ENCODE measurements at places on chromosomes 3 and 15.

- DNase-seq, result no peak
These were observed 163.6 kb downstream of the CTNNB1 start for GRCh38 chr3:41362638-41363559.

DNA sequence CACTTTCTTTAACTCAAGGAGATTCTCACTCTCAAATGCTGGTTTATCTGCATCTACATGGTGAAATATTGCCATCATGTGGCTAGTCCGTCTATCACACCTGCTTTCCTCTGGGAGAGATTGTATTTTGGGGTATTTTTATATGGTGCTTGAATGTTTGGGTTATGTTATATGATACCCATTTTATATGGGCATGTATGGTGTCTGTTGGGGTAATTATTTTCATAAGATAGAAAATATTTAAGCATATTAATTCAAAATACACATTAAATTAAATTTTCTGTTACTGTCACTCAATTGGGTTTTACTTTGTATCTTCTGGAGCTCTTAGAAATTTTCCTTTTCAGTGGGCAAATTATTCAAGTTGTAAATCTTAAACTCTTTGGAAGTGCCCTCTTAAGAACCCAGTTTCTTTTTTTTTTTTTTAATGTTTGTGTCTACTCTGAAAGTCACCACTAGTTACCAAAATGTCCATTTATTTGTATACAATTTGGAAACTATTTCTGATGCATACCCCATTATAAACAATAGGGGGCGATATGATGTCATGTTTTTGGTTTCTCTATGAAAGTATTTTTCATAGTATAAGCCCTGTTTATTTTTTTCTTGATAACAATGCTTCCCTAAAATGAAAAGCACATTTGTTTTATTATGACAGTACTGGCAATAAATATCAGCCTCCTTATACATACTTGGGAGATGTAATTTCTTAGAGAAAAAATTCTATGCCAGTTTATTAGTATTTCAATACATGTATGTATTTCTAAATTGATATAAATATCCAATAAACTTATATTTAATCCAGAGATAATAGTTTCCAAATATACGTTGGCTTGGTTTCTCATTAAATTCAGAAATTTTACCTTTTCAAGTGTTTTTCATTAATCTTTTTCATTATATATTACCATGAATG, 36.1 kb upstream of the PLSCR5 start:
- DNase-seq, result peak; percentile 40

DNA sequence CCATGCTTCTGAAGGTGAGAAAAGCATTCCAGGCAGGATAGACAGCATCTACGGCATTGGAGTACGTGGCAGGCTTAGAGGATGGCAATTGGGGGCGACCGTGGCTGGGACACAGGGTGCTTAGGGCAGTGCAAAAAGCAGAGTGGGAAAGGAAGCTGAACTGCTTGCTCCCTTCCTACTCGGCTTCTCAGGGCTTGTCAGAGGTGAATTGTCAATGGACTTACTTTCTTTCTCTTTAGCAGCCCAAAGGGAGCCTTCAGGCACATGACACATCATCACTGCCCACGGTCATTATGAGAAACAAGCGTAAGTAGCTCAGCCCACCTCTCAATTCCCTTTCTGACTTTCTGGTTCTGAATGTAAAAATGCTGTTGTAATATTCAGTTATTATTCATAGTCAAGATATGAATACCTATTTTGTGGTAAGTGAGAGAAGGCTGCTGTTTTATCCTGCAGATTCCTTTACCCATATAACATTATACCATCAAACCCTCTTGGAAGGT, 84.3 kb downstream of the KLHL25 start:
- DNase-seq, result no peak

GRCh38 chr3:64426551-64426950, 201.3 kb upstream of the PRICKLE2 start:
- DNase-seq, result no peak

GRCh38 chr3:171348121-171348520, 112.1 kb downstream of the TNIK start:
- no peak for DNase-seq

- DNase-seq, result no peak
These were observed 553 bp downstream of the TMEM43 start for GRCh38 chr3:14125193-14126016.

- DNase-seq, result no peak
These were observed 425.8 kb upstream of the MDFIC2 start for GRCh38 chr3:70738291-70738681.

DNA sequence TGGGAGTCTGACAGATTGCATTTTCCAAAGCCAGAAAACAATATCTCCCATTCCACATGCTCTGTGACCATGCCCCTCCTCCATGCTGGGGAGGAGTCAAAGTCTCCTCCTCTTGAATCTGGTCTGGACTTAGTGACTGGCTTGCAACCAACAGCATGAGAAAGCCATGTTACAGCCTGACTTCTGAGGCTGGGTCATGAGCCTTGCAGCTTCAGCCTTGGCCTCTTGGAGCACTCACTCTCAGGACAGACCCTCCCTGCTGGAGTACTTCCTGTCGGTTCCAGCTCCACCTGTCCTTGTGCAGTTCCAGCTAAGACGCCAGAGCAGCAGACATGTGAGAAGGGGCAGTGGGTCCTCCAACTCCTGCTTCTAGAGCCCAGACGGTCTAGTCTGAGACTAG, 49.7 kb upstream of the RBSN start:
- DNase-seq, result no peak

DNA sequence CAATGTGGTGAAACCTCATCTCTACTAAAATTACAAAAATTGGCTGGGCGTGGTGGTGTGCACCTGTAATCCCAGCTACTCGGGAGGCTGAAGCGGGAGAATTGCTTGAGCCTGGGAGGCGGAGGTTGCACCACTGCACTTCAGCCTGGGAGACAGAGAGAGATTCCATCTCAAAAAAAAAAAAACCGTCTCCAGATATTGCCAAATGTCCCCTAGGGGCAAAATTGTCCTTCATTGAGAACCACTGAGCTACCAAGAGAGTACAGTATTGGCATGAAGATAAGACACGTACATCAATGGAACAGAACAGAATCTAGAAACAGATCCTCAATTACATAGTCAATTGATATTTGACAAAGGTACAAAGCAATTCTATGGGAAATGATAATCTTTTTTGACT, 98.0 kb downstream of the TFDP2 start:
- DNase-seq, result no peak

DNA sequence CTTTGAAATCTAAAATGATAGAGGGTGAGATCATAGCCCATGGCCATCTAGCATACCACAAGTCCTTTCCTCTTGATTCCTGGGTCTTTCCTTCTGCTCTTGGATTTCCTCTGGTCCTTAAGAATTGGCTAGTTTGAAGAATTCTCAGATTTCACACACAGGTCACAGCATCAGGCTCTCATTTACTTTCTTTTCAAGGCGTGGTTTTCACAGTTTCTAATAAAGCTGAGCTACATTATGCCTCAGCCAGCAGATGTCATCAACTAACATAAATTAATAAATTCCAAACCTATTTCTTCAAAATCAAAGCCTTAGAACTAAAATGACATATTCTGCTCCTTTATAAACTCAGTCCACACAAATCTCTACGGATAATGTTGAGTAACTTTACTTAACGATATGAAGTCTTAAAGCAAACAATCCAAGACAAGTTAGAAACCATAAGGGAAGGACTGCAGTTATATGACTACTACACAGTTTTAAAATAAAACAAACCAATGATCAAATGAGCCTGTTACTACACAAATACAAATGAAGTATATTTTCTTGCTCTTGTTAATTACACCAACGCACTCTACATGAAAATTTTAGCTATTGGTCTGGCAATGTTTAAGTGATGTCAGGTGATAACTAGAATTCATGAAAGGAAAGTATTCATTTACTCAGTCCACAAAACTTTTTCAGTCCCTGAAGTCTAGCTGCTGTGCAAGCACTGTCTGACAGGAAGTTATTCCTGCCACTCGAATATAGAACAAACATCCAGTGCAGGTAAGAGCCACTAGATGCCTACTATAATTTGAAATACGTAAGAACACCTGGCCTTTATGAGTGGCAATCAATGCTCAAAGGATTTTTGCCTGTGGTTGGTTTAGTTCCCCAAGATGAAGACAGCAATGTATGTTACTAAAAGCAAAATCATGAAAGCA, 9.2 kb downstream of the CCDC14 start:
- peak; percentile 77 for DNase-seq

- no peak for DNase-seq
These were observed 425.6 kb downstream of the NR2F2 start for GRCh38 chr15:96756146-96756545.

DNA sequence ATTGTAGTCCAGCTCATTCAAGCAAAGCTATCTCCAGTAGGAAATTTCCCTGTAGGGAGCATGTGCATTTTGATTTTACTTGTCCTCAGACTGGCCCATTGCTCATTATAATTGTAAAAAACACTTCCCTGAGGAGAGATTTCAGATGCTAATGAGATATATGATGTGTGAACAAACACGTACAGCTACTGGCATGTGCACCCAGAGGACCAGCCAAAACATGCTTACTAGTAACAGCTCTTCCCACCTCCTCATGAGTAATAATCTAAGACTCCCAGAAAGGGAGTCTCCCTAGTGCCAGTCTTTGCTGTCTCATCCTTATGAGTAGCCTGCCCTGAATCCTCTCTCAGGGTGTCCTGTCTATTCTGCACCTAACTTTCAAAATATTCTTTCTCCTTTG, 43.4 kb downstream of the FBXO22 start:
- DNase-seq, result no peak

GRCh38 chr3:133162265-133162664, 124.1 kb downstream of the TMEM108 start:
- no peak for DNase-seq

DNA sequence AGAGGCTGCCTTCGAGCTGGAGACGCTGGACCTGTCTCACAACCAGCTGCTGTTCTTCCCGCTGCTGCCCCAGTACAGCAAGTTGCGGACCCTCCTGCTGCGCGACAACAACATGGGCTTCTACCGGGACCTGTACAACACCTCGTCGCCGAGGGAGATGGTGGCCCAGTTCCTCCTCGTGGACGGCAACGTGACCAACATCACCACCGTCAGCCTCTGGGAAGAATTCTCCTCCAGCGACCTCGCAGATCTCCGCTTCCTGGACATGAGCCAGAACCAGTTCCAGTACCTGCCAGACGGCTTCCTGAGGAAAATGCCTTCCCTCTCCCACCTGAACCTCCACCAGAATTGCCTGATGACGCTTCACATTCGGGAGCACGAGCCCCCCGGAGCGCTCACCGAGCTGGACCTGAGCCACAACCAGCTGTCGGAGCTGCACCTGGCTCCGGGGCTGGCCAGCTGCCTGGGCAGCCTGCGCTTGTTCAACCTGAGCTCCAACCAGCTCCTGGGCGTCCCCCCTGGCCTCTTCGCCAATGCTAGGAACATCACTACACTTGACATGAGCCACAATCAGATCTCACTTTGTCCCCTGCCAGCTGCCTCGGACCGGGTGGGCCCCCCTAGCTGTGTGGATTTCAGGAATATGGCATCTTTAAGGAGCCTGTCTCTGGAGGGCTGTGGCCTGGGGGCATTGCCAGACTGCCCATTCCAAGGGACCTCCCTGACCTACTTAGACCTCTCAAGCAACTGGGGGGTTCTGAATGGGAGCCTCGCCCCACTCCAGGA, 21.1 kb downstream of the NRROS start:
- peak; percentile 96 for DNase-seq

DNA sequence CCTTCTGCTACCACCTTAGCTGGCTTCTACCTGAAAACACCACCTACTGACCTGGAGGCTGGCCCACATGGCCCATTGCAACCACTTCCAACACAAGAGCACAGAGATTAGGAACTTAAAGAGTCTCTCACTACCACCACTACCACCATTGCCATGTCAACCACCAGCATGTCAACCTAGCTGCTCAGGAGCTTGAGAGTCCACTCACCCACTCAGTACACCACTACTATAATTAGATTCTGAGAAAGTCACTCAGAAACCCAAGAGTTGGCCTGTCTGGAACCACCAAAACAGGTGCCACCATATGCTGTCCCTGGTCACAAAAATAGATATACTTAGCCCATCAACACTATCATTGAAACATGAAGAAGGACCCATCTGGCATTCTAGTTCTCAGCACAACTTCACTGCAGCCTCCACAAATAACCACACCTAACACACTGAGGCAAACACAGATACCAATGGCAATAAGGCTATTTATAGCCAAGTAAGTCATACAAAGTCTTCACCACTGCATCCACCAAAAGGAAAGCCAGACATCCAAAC, 806.7 kb upstream of the EPHA6 start:
- no peak for DNase-seq

GRCh38 chr3:8854656-8855055, 85.2 kb upstream of the OXTR start:
- DNase-seq, result no peak

GRCh38 chr3:51408021-51408420, 16.9 kb downstream of the RBM15B start:
- DNase-seq, result no peak

- DNase-seq, result no peak
These were observed 18.4 kb upstream of the ZBTB47 start for GRCh38 chr3:42635111-42635510.

DNA sequence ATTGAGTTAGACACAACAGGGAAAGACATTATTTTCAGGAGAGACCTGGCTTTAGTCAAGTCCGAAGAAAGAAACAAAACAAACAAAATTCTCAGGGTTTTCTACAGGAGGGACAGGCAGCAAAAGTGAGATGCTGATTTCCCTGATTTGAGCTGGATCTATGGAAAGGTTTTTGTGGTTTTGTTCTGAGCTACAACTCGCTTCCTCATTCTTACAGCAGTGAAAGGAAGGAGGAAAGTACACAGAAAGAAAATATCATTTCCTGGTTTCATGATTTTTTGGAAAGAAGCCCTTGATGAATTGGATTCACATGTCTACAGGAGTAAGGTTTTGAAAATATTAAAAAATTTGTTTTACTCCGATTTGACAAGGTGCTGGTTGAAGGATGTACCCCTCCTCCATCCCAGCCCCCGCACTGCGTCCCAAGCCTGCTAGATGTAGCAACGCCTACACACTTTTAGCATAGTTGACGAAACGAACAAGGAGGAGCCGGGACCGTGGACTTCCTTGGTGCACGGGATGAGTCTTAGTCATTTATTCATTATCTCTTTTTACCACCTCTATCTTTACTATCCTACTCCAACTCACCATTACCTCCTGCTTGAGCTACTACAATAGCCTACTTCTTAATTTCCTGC, 10.8 kb downstream of the PRICKLE2 start:
- no peak for DNase-seq

DNA sequence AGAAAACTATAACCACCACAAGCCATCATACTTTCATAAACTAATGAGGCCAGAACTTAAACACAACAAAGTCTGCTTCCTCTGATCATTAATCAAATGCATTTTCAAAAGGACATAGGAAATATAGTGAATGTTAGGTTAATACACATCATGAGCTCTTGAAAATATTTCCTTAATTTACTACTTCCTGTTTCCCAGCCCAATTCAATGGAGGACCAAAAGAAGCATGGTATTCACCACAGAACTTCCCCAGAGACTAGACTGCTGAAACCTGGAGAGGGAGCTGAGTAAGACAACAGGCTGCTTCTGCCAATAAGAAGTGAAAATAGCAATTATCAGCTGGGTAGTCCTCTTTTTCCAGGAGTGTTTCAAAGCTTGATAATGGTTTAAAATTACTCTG, 250.3 kb downstream of the ULK4 start:
- DNase-seq, result no peak
